ENCODE measurements at places on chromosomes 12 and 14.
A peak's percentile ranks its signal among the peaks of the same experiment; 100 is the strongest.

GRCh38 chr14:102779574-102780315 lies 2.5 kb downstream of the TRAF3 start:
- H3K4me3 ChIP-seq = peak overlapping the region; percentile 82
- H3K27ac ChIP-seq = no peak overlapping the region
- no peak for DNase-seq
- H3K4me1 ChIP-seq = peaks cover 16% of the 10 kb centered on the region
- H3K27me3 ChIP-seq = no peaks in the 10 kb centered on the region
- H3K36me3 ChIP-seq = no peaks in the 10 kb centered on the region

- H3K36me3 ChIP-seq = peaks cover 5% of the 10 kb centered on the region
- no peaks in the 10 kb centered on the region for H3K27me3 ChIP-seq
- no peak overlapping the region for H3K4me3 ChIP-seq
- no peak overlapping the region for H3K27ac ChIP-seq
These were observed 13.3 kb downstream of the C12orf75 start for GRCh38 chr12:105343836-105344235.

- H3K4me3 ChIP-seq = no peak overlapping the region
- H3K4me1 ChIP-seq = no peaks in the 10 kb centered on the region
- DNase-seq = no peak
- no peak overlapping the region for H3K27ac ChIP-seq
- H3K36me3 ChIP-seq = no peaks in the 10 kb centered on the region
These were observed 56.9 kb upstream of the CCDC175 start for GRCh38 chr14:59633486-59633885.

DNA sequence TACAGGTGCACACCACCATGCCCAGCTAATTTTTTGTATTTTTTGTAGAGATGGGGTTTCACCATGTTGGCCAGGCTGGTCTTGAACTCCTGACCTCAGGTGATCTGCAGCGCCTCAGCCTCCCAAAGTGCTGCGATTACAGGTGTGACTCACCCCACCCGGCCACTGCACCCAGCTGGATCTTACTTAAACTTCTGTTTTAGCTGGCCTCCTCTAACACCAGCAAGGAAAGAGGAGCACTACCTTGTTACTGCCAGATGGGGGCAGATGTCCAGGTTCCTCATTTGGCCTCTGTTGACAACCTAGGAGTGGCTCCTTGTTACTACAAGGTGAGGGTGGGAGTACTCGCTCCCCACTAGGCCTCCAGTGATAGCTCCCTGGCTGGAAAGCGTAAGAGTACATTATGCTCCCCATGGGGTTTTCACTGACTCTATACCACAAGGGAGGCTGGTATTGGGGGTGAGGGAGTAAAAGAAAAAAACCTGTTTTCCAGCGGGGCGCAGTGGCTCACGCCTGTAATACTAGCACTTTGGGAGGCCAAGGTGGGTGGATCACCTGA lies 13.2 kb upstream of the ARF6 start:
- no peaks in the 10 kb centered on the region for H3K4me1 ChIP-seq
- peak overlapping the region; percentile 31 for H3K27ac ChIP-seq
- peak; percentile 59 for DNase-seq
- H3K27me3 ChIP-seq = no peaks in the 10 kb centered on the region

DNA sequence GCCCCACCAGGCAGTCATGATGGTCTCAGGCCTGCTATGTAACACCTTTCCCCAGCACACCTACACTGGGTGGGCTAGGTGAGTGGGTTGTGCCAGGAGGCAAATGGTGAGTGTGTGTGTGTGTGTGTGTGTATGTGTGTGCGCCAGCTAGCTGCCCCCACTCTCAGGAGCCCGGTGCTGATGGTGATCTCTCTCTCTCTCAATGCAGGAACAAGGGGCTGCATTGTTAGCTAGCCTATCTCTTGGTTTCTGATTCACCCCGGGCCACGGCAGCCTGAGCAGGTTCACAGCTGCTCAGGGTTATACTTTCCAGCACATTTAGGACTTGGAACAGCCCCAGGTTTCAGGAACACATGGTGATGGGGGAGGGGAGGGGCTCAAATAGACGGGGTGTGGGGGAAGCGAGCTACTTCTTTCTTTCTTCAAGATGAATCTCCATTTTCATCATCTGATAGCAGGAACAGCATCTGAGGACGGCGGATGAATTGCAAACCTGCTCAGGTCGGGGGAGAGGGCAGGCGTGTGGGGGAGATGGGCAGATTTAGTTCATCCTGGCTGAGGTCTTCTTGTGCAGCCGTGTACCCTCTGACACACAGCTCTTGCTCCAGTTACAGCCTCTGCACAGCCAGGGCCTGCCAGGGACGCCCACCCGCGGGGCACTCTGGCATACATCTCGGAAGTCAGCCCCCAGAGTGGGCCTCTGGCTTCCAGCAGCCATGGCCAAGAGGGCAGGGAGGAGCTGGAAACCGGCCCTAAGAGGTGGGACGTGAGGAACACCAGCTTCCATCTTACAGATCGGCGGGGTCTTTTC lies 137.6 kb downstream of the ZFP36L1 start:
- H3K36me3 ChIP-seq = no peaks in the 10 kb centered on the region
- H3K27me3 ChIP-seq = no peaks in the 10 kb centered on the region
- no peaks in the 10 kb centered on the region for H3K4me1 ChIP-seq
- no peak overlapping the region for H3K27ac ChIP-seq
- H3K4me3 ChIP-seq = no peak overlapping the region

GRCh38 chr12:106687672-106688071 lies 86.8 kb upstream of the RIC8B start:
- H3K4me1 ChIP-seq = no peaks in the 10 kb centered on the region
- DNase-seq = no peak
- H3K36me3 ChIP-seq = no peaks in the 10 kb centered on the region
- no peak overlapping the region for H3K27ac ChIP-seq

DNA sequence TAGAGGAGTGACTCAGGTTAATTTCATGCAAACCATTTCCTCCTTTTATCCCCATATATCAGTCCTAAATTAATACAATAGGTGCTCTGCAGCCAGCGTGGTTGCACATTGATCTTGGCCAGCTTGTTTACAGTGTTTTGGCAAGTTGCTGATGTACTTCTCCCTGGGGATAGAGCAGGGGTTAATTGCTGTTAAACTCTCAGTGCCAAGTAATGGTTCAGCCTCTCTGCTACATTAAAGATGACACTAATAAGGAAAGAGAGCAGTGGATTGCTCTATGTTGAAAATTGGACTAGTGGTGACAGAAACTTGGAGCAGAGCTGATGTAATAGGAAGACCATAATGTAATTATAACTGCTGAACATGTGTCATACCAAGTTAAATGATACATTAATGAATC lies 717.5 kb downstream of the RERGL start:
- H3K27ac ChIP-seq = no peak overlapping the region
- no peak overlapping the region for H3K4me3 ChIP-seq
- DNase-seq = no peak
- H3K27me3 ChIP-seq = no peaks in the 10 kb centered on the region
- no peaks in the 10 kb centered on the region for H3K36me3 ChIP-seq

DNA sequence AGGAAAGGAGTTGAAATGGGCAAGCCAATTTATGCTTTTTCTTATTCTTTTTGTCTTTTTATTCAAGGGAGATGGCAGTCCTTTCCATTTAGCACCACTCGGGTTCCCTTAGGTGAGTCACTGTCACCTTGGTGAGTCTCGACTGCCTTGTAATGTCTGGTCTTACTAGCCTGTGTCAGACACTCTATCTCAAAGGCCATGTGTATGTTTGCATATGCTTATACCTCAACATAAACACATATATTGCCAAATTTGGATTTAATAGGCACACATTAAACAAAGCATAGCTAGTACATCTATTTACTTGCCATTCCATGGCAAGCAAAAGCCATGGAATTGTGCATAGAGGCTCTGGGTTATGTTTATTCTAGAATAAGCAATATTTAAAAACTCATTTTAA lies 624.9 kb upstream of the FOXG1 start:
- H3K4me1 ChIP-seq = no peaks in the 10 kb centered on the region
- H3K27me3 ChIP-seq = no peaks in the 10 kb centered on the region
- H3K27ac ChIP-seq = no peak overlapping the region
- H3K4me3 ChIP-seq = no peak overlapping the region
- no peaks in the 10 kb centered on the region for H3K36me3 ChIP-seq

GRCh38 chr12:126534495-126534894 lies 1469.3 kb downstream of the AACS start:
- no peak overlapping the region for H3K27ac ChIP-seq
- H3K4me3 ChIP-seq = no peak overlapping the region
- no peaks in the 10 kb centered on the region for H3K36me3 ChIP-seq
